ENCODE measurements at places on chromosomes 1 and 21.

- DNase-seq = no peak
Observed at GRCh38 chr1:43348343-43348808, 10.4 kb upstream of the CDC20 start.

- no peak for DNase-seq
Observed at GRCh38 chr1:153432874-153433681, 16.8 kb downstream of the S100A7A start.

DNA sequence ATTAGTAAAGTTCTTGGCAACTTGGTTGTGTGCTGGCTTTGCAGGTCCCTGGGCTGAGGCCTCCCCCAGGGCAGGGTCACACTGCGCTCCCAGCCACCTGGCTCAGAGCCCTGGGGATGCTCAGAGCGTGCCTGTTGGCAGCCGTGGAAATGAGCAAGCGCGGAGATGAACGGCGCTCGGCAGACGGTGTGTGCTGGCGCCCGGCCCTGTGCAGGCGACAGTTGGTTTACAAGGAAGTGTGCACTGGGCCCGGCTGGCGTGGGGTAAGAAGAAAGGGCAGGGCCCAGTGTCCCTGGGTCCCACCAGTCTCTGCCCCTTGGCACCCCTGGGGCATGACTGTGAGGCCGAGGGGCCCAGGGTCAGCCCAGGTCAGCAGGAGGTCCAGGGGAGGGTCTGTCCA lies 25.7 kb upstream of the PEX10 start:
- DNase-seq = no peak

DNA sequence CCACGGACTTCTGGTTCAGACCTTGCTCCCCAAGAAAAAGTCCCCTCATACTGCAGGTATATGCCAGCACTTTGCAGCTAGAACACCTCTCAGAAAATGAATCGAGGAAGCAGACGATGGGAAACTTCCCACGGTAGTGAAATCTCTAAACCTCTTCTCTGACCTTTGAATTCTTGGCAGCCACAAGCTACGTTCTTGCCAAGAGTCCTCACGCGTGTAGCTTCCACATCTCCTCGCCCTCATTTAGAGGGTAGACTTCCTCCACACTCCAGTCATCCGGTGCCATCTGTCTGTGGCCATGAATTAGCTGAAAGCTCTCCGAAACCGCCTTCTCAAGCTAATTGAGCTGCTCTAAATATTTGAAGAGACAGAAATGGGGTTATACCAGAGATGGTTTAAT lies 127.8 kb downstream of the RGS7 start:
- DNase-seq = no peak

DNA sequence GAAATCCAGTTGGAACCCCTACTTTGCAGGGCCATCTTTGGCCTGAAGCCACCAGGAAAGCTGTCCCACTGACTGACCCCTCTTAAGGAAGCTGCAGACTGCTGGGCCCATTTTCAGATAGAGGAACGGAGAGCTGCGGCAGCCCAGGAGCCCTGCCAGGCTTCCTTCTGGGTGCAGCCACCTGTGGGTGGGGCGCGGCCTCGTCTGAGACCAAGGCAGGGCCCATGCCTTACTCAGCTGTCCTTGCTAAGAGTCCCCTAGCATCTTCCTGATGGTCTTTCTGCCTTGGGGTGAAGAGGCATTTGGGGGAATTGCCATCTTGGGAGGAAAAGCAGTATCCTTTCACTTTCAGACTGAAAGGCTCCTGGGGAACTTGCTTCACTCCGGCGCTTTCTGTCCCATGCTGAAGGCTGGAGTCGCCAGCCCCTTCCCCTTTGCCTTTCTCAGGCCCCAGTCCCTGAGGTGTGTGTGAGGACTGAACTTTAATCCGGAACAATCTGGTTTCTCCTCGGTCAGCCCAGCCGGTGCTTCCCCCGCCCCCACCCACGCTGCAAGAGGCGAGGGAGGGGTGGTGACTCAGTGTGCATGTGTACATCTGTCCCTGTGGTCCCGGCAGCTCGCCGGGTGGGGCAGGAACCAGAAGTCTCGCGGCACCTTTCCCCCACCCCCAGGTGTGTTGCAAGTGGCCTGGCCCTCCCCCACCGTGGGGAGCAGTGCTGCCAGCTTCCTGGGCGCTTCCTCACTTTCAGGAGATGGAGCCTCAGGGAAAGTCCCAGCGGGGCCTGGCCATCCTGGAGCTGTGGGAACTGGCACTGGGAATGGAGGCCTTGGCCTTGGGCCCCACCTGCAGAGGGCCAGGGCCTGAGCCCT lies 5.1 kb downstream of the ZC3H12A start:
- DNase-seq = peak; percentile 94

GRCh38 chr1:42974767-42975437 lies 16.2 kb upstream of the SLC2A1 start:
- no peak for DNase-seq

DNA sequence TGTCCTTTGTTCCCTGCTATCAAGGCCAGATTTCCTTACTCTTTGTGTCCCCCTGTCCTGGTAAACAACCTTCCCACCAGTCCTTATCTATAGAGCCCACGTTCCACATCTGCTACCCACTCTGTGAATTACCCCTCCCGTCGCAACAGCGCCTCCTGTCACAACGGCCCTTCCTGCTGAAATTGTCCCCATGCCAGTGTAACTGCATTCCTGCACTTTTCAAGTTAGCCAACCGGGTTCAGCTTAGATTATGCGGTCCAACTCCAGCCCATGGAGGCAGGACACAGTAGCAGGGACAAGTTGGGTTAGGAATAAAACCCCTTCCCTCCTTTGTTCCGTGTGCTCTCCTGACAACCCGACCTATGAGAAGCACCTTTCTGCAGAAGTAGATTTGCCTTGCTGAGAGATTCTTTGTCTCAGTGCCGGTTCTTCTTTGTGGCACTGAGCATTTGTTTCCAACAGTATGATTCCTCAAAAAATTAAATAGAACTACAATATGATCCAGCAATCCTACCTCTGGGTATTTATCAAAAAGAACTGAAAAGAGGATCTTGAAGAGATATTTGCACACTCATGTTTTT lies 180.3 kb downstream of the PTBP2 start:
- no peak for DNase-seq

DNA sequence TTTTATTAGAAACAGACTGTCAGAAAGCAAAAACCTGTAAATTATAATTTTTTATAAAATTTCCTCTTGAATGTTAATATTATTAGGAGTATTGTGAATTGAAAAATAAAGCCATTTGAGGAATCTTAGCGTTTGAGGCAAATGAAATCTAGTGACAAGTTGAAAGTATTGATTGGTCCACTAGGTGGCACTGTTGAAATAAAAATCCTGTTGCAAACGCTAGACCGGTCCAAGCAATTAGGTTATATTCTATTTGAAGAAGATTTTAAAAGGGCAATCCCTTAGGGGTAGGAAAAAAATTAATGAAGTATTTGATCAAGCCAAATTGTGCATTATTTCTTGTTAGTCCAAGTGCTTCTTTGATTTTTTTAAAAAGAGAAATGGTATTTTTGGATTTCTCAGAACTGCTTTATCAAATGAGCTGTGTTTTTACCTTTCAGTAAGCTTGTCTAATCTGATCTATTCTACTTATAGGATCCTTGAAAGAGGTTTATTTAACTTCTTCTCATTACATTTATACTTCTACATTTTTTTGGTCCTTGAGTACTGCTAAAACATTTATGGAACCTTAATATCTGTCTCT lies 57.7 kb downstream of the ATG4C start:
- no peak for DNase-seq

GRCh38 chr1:92839442-92839841 lies 7.6 kb downstream of the RPL5 start:
- DNase-seq = no peak

DNA sequence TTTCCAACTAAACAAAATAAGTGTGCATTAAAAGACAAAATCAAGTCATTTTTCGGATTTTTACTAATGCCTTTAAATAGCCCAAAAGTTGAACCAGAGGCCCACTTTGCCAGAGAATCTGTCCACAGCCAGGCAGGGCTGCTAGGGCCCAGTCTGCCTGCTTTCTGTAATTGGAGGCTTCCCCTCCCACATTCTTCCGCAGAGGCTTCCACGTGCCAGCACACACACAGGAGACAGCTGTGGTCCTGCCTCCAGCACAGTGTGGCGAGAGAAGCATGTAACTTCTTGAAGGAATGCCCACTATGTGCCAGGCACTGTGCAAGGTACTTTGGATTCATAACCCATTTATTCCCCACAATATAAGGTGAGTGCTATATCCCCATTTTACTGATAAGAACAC lies 11.3 kb upstream of the PDZK1IP1 start:
- DNase-seq = no peak

- DNase-seq = no peak
Observed at GRCh38 chr1:214440219-214440965, 111.0 kb downstream of the PTPN14 start.

DNA sequence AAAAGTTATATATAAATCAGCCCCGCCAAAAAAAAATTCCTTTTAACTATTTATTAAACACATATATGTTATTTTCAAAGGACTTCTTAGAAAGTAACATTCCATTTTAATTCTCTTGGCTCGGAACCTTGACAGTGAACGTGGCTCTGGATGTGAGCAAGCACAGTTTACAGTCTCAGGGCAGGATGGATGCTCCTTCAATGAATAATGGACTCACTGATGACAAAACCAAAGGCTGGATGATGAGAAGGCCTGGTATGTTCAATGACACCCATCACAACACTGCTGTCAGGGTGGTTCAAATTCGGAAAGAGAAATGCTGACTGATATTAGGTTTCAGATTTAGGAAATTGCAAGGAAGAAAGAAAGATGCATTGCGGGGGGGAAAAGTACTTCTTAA lies 148.8 kb downstream of the SIPA1L2 start:
- no peak for DNase-seq

DNA sequence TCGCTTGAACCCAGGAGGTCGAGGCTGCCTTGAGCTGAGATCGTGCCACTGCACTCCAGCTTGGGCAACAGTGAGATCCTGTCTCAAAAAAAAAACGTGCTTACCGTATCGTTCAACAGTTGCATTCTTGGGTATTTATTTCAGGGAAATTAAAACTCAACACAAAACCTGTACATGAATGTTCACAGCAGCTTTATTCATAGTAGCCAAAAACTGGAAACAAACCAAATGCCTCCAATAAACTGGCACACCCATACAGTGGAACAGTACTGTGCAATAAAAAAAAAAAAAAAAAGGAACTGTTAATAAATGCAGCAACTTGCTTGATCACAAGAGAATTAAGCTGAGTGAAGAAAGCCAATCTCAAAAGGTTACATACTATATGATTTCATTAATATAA lies 6.7 kb downstream of the KHDRBS1 start:
- no peak for DNase-seq

DNA sequence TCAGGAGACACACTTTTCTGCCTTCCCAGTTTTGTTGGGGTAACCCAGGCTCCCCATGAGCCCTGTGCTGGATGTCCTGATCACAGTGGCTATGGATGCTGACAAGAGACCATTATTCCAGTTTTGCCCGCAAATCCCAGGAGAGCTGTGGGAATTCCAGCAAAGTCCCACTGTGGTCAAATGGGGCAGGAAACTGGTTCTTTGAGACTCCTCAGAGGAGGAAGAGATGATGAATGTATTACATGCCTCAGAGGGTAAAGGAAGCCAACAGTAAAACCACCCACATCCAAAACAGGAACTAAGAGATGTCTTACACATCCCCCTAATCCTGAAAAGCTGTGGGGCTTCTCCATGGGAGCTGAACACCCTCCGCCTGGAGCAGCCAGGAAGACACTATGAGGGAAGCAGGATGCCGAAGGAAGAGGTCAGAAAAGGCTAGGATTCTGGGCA lies 12.8 kb upstream of the MPZL1 start:
- no peak for DNase-seq

All from activated CD4-positive, alpha-beta T cell treated with anti-CD3 and anti-CD28 coated beads, Interleukin-2, amount 50 U/mL, for 4 hours (primary cell).